Hematopoietic multipotent progenitor cell treated with erythropoietin and hydrocortisone succinate and interleukin-3 and kit ligand, for 17 days (in vitro differentiated cells): ENCODE measurements at places on chromosomes 5 and 9.

- no peak for DNase-seq
Observed at GRCh38 chr9:105510024-105510423, 47.9 kb upstream of the FKTN start.

- DNase-seq = no peak
Observed at GRCh38 chr9:135567311-135567710, 5.8 kb downstream of the PAEP start.

DNA sequence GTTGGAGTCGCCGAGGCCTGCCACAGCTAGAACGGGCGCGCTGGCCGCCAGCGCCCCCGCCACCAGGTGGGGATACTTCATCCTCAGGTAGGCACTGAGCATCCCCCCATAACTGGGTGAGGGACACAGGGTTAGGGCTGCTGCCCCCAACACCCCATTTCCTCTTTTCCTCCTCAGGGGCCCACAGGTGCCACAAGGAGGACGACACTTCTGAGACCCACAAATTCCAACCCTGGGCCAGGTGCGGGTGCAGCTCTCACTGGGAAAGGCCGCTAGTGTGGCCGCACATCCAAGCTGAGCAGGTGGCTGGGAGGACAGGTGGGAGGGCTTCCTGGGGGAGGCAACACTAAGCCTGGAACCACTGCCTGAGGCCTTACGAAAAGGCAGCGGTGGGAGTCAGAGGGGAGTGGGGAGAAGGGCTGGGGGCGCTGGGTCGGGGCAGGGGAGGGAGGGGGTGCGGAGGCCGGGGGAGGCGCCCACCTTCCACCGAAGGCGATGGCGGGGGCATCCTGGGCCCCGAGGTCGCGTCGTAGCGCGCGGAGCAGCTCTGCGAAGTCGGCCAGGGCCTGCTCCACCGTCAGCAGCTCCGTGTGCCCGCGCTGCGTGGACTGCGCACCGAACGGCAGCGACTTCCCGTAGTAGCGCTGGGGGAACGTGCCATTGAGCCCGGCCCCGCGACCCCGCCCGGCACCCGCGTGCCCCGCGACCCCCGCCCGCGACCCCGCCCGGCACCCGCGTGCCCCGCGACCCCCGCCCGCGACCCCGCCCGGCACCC lies 961 bp downstream of the DPP7 start:
- DNase-seq = no peak

GRCh38 chr5:134566741-134567221 lies 41.3 kb downstream of the JADE2 start:
- DNase-seq = no peak

DNA sequence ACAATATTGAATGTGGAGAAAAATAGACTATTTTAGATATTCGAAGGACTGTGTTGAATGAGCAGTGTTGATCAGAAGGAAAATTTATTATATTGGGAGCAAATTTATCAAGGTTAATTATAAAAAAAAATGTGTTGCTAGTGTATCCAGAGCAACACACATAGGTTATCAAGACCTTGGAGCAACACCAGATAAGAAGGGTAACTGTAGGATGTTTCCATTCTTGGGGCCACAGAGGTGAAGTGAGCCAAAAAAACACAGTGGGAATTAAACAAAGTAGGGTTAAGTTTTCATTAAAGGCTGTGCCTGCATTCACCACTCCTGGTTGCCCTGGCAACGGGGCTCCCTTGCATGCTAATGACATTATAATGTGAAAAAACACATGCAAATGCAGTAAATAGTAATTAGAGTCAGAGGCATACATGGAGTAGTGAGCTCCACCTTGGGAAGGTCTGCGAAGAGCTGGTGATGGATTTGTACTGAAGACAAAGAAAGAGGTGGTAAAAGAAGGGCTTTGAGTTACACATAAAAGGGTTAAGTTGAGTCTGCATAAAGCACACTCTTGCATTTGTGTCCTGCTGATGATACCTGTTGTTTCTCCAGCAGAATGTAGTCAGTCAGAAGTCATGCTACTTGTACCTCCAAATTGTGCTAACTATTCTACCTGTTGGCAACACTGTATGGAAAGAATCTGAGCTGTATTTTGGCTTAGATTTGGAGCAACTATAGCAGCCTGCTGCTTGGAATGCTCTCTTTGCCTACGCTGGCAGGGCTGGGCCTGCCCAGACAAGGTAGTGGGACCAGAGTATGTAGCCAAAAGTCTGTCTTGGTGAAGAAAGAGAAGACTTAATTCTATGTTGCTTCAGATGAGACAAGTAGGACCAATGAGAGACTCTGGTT lies 59.6 kb downstream of the ATG10 start:
- DNase-seq = no peak

DNA sequence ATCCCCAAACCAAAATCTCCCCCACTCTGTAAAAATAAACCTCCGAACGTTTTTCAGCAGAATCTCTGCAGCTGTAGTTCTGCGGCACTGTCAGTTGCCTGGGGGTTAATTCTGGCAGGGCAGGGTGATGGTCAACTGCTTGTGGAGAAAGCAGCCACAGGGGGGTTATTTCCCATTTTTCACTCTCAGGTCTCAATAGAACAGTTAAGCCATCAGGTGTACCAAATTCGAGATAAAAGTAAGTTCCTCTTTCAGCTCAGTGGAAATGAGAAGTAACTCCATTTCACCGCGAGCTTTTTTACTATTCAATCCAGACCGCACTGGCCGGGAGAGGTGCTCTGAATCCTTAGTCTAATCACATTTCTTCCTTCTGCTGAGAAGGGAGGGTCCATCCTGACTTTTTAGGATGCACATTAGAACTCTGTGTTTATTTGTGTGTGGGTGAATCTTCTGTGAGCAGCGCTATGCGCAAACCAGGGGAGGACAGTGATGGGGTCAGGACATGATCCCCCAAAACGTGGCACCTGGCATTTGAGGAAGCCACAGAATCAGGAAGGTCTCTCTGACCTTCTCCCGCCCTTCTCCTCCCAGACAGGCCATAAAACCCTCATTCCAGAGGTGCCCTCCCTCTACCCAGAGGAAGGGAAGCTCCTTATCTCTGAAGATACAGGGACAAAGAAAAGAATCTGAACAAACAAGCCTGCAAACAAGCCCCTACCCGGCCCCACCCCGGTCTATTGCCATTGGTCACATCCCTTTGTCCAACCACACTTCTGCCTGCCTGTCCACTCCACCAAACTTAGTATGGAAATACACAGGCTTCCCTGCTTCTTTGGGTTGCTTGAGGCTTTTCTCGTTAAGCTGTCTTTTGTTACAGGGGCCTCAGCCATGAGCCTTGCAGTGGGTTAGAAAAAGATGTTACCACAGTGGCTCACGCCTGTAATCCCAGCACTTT lies 229.0 kb downstream of the ROR2 start:
- DNase-seq = no peak

- no peak for DNase-seq
Observed at GRCh38 chr5:83937837-83938236, 217.2 kb upstream of the HAPLN1 start.

GRCh38 chr5:130138406-130139045 lies 234.3 kb downstream of the CHSY3 start:
- DNase-seq = no peak

DNA sequence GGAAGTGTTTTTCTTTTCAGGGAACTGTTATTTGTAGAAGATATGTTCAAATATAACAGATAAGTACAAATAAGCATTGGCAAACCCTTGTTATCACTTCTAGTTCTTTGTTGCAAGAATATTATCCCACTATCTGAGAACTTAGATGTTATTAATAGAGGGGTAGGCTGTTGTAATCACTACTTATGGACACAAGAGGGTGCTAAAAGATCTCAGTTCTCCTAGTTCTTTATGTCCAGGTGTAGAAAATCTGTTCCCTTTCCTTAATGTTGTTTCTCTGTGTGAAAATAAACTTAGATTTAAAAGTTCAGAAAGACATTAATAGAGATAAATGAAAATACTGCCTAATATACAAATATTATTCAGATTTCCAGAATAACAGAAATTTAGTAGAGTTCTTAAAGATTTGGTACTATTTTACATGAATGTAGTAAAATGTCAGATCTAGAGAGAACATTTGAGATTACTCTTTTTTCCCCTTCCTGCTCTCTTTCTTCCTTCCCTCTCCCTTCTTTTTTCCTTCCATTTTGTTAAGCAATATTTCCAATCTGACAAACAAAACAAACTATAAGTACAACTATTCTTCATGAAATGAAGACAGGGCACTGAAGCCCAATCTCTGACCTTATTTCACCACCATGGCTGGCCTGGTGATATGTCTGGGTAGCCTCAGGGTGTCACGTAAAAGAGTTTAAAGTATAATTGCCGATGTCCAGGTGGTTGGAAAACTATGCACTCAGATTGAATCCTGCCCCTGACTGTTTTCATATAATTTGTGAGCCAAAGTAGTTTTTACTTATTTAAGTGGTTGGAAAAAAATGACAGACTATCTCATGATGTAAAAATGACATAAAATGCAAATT lies 43.6 kb upstream of the C5orf46 start:
- peak; percentile 15 for DNase-seq

DNA sequence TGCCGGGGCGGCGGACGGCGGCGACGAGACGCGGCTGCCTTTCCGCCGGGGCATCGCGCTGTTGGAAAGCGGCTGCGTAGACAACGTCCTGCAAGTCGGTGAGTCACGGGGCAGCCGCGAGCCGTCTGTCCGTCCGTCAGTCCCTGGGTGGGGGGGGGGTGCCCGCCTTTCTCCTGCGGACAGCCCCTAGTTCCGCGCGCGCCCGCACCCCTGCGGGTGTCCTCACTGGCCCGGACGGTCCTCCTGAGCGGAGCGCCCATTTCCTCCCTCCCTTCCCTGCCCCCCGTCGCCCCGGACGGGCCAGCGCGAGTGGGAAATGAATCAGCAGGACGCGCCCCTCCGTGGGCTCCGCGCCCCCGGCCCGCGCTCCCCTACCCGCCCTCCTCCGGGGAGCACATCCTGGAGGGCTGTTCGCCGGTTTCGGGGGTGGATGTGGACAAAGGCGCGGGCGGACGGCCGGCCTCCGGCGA lies 828 bp downstream of the ZSWIM6 start:
- DNase-seq = peak; percentile 25

DNA sequence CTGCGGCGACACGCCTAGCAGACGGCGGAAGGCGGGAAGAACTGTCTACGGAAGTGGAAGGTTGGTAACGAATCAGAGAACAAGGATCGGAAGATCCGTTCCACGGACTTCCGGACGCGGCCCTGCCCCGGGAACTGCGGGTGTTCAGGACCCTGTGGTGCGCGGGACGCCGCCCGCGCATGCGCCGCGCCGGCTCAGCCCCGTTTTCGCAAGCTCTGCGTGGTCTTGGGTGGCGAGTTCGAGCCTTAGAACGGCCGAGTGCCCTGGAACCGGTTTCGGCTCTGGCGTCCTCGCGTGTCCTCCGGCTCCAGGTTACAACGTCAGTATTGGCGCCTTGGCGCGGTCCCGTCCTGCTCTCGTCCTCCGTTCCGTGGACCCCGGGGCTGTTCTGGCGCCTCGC lies 515 bp upstream of the RNU6ATAC start:
- no peak for DNase-seq

- DNase-seq = no peak
Observed at GRCh38 chr5:117504305-117504704, 929.7 kb upstream of the SEMA6A start.

- peak; percentile 15 for DNase-seq
Observed at GRCh38 chr9:134055981-134056461, 11.8 kb downstream of the BRD3 start.

DNA sequence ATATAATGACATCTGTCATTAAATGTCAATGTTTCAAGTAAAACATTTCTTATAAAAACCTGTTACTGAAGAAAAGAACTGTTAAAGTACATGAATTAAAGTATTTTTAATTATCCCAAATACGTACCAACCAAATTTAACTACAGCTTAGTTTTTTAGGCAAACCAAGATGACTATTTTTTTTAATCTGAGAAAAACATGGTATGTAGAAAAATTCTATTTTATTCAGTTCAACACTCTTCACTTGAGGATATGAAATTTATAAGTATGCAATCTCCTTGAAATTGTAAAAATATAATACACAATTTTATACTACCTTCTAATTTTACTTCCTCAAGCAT lies 75.3 kb upstream of the IFNE start:
- no peak for DNase-seq

- DNase-seq = no peak
Observed at GRCh38 chr5:43606351-43606750, 3.4 kb downstream of the NNT start.

DNA sequence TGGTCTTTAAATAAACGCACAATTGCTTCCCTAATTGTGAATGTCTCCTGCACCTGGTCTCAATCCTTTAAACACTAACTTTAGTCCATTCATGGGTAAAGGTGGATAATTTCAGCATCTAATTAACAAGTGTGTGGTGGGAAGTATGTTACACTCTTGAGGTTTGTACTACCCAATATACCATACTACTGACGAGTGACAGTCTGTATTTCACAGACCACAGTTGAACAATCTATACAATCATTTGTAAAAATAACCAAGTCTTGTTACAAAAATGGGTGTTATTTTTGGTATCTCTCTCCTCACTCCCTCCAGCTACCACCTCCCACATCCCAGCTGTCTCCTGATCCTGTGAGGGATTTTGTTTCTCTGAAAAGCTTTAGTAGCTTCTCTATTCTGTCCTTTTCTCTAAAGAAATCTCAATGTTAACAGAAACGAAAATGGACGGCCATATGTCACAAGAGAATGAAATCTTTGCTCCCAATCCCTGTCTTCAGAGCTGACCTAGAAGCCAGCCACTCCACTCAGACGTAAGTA lies 62.3 kb upstream of the ZNF366 start:
- DNase-seq = no peak

DNA sequence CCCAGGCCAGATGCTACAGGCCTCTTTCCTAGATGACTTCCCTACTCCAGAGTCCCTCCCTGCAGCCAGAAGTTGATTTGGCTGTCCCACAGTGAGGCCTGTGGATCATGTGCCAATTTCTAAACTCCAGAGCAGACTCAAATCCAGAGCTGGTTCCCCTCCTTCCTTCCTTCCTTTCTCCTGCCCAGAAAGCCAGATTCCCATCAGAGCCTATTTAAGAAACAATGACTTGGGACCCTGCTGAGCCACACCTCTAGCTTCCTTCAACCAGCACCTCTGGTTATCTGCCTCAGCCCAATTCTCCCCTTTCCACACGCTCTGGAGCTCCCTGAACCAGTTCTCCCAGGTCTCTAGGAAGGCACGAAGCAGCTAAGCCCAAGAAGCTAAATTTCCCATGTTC lies 7.2 kb downstream of the FAM219A start:
- DNase-seq = no peak

GRCh38 chr9:79617395-79617794 lies 45.6 kb downstream of the TLE4 start:
- DNase-seq = no peak

- DNase-seq = no peak
Observed at GRCh38 chr5:179802207-179802883, 4.3 kb downstream of the MGAT4B start.

DNA sequence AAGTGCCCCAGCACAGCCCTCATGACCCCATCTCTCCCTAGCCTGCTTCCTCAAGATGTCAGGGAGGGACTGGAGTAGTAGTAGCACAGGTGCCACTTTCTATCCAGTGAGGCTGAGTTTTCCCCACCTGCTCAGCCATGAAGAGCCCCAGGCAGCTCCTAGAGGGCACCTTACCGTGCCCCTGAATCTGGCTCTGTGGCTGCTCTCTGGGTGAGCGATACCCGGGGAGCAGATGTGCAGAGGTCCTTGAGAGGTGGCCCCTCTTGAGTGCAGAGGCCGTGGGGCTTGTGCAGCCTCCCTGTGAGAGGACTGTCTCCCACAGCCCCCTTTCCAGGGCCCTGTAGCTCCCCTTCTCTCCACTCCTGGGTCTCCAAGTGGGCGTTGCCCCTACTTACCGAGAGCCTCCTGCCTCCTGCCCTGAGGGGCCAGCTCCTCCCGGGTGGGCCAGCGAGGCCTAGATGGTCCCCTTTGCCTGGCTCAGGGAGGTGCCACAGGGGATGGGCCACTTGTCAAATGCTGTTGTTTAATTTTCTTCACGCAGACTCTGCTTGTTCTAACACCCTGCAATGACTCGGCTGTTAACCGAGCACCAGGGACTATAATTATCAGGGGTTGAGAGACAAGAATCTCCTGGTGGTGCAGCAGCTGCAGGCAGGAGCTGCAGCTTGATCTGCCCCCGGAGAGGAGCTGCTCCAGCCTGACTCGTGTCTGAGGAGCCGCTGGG lies 29.6 kb upstream of the PITX1 start:
- no peak for DNase-seq
